ENCODE measurements at places on chromosomes 13 and 19.
A peak's percentile ranks its signal among the peaks of the same experiment; 100 is the strongest.

DNA sequence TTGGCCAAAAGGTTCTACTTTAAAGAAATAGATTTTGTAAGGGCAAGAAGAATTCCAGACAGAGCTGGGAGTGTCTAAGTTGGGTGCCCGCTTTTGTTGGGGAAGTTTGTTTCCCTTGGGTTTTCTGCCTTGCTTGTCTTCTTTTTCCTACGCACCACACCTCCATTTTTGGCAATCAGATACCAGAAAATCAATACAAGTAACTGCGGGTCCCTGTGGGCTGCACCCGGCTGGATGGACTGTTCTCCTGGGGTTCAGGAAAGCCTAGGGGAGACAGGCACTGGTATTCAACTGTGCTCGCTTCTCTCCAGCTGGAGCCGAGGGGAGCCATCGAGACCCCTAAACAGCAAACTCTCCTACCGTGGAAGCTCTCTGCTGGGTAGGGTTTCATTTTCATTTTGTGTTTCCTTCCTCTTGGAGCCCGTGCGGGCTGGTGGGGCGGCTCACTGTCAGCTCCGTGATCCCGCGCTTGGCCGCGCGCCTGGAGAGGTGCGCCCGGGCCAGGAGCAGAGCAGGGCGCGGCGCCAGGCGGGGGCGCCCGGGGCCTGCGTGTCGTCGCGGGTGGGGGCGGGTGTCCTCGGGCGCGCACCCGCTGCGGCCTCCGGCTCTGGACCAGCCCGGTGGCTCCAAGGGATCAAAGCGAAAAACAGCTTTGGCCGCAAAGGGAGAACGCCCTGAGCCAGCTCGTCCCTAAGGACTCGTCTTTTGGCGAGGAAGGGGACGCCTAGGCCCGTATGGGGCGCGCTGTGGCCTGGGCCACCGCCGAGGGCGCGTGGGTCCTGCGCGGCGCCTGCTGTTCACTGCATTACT is 347.2 kb downstream of the ZNF536 start:
- no peak overlapping the region for H3K27ac ChIP-seq
- H3K36me3 ChIP-seq = no peaks in the 10 kb centered on the region
- no peak for DNase-seq
- H3K4me1 ChIP-seq = no peaks in the 10 kb centered on the region
- H3K4me3 ChIP-seq = peak overlapping the region; percentile 46
- H3K27me3 ChIP-seq = no peaks in the 10 kb centered on the region

- no peaks in the 10 kb centered on the region for H3K4me1 ChIP-seq
- no peak for DNase-seq
- no peak overlapping the region for H3K27ac ChIP-seq
Measured at GRCh38 chr13:70788074-70788473, 679.8 kb upstream of the KLHL1 start.

DNA sequence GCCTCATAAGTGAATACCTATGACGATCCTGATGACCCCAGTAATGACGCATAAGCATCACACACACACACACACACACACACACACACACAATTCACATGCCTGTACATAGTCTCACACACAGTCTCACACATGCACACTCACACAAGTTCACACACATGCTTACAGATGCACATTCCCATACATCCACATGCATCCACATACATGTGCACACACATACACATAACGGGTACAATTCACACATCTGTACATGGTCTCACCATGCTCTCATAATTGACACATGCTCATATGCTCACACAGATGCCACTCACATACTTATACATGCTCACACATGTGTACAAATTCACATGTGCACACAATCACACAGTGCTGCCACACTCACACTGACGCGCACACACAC is 105.7 kb upstream of the VSTM2B start:
- H3K4me3 ChIP-seq = no peak overlapping the region
- no peak for DNase-seq
- no peak overlapping the region for H3K27ac ChIP-seq
- H3K4me1 ChIP-seq = no peaks in the 10 kb centered on the region
- no peaks in the 10 kb centered on the region for H3K36me3 ChIP-seq

DNA sequence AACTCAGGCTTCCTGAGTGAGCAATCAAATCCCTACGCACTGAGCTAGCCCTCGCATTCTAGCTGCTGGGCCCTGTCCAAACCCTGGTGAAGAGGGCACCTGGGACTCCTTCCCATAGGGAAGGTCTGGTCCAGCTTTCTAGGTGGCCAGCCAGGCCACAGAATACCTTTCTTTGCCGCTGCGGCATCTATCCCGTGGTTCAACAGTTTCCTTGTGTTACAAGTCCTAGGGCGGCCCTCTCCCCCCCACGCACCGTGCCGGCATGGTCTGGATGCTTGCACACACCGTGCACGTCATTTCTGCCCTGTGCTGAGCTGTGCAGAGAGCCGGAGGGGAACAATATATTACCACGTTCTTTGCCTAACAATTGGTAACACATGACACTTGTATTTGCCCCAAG is 164.6 kb upstream of the TSHZ3 start:
- no peaks in the 10 kb centered on the region for H3K4me1 ChIP-seq
- no peaks in the 10 kb centered on the region for H3K36me3 ChIP-seq
- no peak overlapping the region for H3K4me3 ChIP-seq
- DNase-seq = no peak

- H3K27me3 ChIP-seq = no peaks in the 10 kb centered on the region
- DNase-seq = no peak
- H3K36me3 ChIP-seq = no peaks in the 10 kb centered on the region
- no peak overlapping the region for H3K4me3 ChIP-seq
Measured at GRCh38 chr13:101838323-101838722, 385.8 kb downstream of the ITGBL1 start.

- DNase-seq = no peak
- no peaks in the 10 kb centered on the region for H3K27me3 ChIP-seq
- H3K27ac ChIP-seq = no peak overlapping the region
- no peak overlapping the region for H3K4me3 ChIP-seq
Measured at GRCh38 chr13:73338389-73338788, 279.6 kb downstream of the KLF5 start.

DNA sequence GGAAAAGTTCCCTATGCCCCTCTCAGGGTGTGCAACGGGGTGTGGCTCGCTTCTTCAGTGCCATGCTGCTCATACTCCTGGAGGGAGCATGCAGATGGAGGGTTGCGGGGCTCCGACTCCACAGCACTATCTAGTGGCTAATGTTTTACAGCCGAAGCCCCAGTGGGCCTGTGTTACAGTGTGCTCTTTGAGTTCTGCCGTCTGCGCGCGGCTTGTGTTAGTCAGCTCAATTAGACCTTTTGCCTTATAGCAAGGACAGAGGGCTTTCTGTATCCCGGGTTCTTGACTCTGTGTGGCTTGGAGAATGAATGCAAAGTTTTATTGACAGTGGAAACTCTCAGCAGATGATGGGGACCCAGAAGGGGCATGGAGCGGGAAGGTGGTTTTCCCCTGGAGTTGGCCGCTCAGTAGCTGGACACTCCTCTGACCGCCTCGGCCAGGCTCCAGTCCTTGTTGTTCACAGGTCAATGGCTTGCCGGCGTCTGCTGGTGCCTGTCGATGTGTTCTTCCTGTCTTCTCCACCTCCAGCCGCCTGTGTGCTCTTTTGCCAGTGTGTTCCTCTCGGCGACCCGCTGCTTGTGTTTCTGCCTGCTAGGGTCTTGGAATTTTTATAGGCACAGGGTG is 383.4 kb downstream of the LMO7 start:
- H3K36me3 ChIP-seq = no peaks in the 10 kb centered on the region
- H3K27me3 ChIP-seq = no peaks in the 10 kb centered on the region
- H3K4me3 ChIP-seq = no peak overlapping the region
- H3K4me1 ChIP-seq = no peaks in the 10 kb centered on the region

DNA sequence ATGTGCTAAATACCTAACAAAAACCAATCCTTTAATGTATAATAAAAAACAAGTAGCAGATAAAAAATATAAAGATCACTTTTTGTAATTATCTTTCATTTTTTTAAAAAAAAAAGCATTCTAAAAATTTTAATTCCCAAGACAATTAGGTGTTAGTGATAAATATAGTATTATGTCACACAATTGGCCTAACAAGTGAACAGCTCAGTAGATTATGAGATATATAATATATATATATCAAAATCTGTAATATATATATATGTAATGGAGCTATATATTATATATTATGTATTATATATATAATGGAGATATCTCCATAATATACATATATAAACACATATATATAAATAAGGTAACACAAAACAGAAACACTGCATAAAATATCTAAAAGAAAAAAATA is 1531.1 kb upstream of the MIR17HG start:
- H3K27ac ChIP-seq = no peak overlapping the region
- H3K4me3 ChIP-seq = no peak overlapping the region
- H3K36me3 ChIP-seq = no peaks in the 10 kb centered on the region
- no peak for DNase-seq

GRCh38 chr19:41161903-41162302 is 31.1 kb upstream of the CYP2S1 start:
- no peaks in the 10 kb centered on the region for H3K27me3 ChIP-seq
- no peak overlapping the region for H3K27ac ChIP-seq
- H3K4me1 ChIP-seq = no peaks in the 10 kb centered on the region
- no peak overlapping the region for H3K4me3 ChIP-seq

GRCh38 chr13:31264151-31264550 is 64.4 kb downstream of the B3GLCT start:
- no peak for DNase-seq
- no peaks in the 10 kb centered on the region for H3K36me3 ChIP-seq
- H3K4me1 ChIP-seq = no peaks in the 10 kb centered on the region
- no peak overlapping the region for H3K27ac ChIP-seq
- no peaks in the 10 kb centered on the region for H3K27me3 ChIP-seq

GRCh38 chr13:52916486-52916990 is 68.1 kb upstream of the PCDH8 start:
- H3K4me3 ChIP-seq = no peak overlapping the region
- H3K36me3 ChIP-seq = no peaks in the 10 kb centered on the region
- H3K27me3 ChIP-seq = no peaks in the 10 kb centered on the region
- H3K27ac ChIP-seq = no peak overlapping the region
- no peaks in the 10 kb centered on the region for H3K4me1 ChIP-seq

DNA sequence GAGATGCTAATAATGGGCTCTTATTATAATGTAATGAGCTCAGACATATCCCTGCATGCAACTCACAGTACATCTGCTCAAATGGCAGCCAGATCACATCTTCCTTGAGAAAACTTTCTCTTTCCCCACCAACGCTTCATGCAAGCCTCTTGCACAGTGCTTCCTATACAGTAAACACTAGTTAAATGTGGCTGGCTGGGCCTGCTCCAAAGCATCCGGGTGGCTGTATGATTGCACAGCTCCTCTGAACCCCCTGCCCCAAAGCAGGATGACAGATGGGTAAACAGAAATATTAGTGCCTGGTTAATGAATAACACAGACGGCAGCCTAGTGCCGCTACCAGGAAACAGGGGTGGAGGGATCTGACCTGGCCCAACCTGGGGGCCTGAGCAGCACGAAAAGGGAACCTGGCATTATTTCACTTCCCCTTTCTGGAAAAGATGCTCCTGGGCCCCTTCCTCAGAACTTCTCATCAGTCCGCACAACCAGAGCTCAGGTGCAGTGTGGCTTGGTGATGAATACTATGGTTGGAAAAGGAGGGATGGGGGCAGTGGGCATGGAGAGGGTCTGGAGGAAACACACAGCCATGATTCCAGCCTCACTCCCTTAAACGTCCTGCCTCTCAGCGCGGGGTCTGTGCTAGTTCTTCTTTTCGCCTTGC is 10.8 kb downstream of the FFAR2 start:
- DNase-seq = no peak
- no peak overlapping the region for H3K4me3 ChIP-seq
- H3K36me3 ChIP-seq = no peaks in the 10 kb centered on the region
- H3K4me1 ChIP-seq = peaks cover 30% of the 10 kb centered on the region
- no peak overlapping the region for H3K27ac ChIP-seq

GRCh38 chr13:106486287-106486686 is 49.2 kb downstream of the EFNB2 start:
- no peaks in the 10 kb centered on the region for H3K4me1 ChIP-seq
- H3K36me3 ChIP-seq = no peaks in the 10 kb centered on the region
- no peak overlapping the region for H3K4me3 ChIP-seq
- peaks cover 2% of the 10 kb centered on the region for H3K27me3 ChIP-seq
- no peak overlapping the region for H3K27ac ChIP-seq

DNA sequence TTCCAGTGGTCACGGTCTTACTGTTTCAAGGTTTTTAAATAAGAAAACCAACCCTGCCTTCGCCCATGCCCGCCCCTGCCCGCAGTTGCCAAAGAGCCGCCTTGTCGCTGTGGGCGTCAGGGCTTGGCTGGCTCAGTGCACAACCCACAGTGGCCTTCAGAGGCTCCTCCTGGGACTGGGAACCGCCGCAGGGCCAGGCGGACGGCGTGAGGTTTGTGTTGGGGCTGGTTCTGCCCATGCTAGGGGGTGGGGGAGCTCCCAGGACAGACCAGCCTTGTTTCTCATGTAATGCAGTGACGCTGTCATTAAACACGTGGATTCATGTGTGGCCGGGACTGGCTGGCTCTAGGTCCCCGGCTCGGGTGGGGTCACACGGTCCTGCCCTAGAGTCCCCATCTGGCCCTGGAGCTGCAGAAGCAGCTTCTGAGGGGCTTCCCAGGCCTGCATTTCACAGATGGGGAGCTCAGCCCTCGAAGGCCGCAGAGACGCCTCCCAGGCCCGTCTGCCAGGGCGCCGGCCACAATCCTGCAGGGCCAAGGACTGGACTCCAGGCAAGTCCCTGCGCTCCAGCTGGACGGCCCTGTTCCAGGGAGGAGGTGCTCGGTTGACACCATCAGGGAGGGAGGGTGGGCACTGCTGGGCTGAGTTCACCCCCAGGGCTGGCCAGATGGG is 2.4 kb upstream of the TEKTIP1 start:
- peaks cover 53% of the 10 kb centered on the region for H3K36me3 ChIP-seq
- DNase-seq = no peak
- H3K4me3 ChIP-seq = no peak overlapping the region
- no peak overlapping the region for H3K27ac ChIP-seq
- no peaks in the 10 kb centered on the region for H3K4me1 ChIP-seq

DNA sequence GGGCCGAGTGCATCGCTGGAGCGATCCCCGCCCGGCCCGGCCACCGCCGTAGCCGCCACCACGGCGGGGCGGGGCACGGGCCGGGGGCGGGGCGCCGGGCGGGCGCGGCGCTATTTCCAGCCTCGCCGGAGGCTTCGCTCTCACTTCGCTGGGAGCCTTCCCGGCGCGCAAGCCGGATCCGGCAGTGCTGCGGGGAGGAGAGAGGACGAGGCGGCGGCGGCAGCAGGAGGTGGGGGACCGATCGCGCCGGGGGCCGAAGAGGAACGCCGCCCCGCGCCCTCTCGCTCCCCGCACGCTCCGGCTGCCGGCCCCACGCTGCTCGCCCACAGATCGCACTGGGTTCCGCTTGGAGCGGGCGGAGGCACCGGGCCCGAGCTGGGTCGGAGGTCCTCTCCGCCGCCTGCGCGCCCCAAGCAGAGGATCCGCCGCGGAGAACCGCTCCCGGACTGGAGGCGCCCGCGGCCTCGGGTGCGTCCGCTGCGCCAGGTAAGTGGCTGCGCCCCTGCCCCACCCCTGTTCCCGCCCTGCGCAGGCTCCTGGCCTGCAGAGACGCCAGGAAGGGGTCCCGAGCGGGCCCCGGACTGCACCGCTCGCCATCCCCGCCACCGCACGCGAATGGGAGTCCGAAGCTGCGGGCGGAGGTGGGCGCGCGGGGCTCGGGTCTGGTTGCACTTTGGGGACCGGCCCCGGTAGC is at the start of gene CHST8:
Gene CHST8, plus strand, starts transcription at position 143 of the 694 bp plus-strand sequence. CDS start 67,309 bp downstream, outside the sequence.
- no peak within 1 kb of the TSS for H3K27ac ChIP-seq
- no peaks in the 10 kb centered on the region for H3K36me3 ChIP-seq
- H3K27me3 ChIP-seq = peaks cover 13% of the 10 kb centered on the region
- no peaks in the 10 kb centered on the region for H3K4me1 ChIP-seq
- DNase-seq = no peak
- no peak within 1 kb of the TSS for H3K4me3 ChIP-seq

All from effector memory CD4-positive, alpha-beta T cell (primary cell).